ENCODE measurements at places on chromosomes 5 and 9. TPM values are rescaled to one million over a fixed set of nuclear protein-coding genes. Genes with fewer than 3 reads are reported as not detected.

The TERT gene
- total RNA-seq = not detected

DNA sequence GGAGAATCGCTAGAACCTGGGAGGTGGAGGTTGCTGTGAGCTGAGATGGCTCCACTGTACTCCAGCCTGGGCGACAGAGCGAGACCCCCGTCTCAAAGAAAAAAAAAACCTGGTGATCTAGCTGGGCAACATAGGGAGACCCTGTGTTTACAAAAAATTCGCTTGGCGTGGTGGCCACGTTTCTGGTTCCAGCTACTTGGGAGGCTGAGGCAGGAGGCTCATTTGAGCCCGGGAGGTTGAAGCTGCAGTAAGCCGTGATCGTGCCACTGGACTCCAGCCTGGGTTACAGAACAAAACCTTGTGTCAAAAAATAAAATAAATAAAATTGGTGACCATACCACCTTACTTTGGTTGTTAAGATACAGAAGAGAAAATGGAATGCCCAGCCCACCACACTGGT, 1.8 kb upstream of the HNRNPAB start:
- DNase-seq = no peak

- peak; percentile 48 for DNase-seq
Observed at GRCh38 chr5:148471379-148471778, 87.6 kb downstream of the FBXO38 start.

- peak; percentile 31 for DNase-seq
Observed at GRCh38 chr5:90548069-90548593, 10.5 kb upstream of the ADGRV1 start.

All from fibroblast of lung (primary cell).